Suppressor macrophage (primary cell): ENCODE measurements at places on chromosomes 1 and 21.

DNA sequence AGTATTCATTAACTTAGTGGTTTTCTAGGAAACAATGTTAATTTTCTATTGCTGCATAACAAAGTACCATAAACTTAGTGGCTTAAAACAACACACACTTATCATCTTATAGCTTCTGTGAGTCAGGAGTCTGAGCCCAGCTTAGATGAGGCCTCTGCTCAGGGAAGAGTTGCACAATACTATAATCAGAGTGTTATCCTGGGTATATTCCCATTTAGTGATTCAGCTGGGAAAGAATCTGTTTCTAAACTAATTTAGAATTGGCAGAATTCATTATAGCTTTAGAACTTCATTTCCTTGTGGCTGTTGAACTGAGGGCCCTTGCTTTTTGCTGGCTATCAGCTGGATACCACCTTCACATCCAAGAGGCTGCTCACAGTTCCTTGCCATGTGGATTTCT lies 515.5 kb downstream of the BRINP3 start:
- no peak for DNase-seq

DNA sequence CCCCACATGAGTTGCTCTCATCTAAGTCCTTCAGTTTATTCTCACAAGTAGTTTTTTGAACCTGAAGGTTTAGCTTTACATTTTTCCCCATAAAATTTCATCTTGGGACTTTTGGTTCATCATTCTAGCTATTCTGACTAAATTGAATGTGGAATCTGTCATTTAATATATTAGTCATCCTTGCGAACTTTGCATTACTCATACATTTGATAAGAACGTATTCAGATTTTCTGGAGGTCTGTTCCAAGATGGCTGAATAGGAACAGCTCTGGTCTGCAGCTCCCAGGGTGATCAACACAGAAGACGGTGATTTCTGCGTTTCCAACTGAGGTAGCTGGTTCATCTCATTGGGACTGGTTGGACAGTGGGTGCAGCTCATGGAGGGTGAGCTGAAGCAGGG lies 59.8 kb upstream of the CSF1 start:
- DNase-seq = no peak

GRCh38 chr21:29299046-29299915 lies 559 bp downstream of the BACH1 start:
- DNase-seq = peak; percentile 89

DNA sequence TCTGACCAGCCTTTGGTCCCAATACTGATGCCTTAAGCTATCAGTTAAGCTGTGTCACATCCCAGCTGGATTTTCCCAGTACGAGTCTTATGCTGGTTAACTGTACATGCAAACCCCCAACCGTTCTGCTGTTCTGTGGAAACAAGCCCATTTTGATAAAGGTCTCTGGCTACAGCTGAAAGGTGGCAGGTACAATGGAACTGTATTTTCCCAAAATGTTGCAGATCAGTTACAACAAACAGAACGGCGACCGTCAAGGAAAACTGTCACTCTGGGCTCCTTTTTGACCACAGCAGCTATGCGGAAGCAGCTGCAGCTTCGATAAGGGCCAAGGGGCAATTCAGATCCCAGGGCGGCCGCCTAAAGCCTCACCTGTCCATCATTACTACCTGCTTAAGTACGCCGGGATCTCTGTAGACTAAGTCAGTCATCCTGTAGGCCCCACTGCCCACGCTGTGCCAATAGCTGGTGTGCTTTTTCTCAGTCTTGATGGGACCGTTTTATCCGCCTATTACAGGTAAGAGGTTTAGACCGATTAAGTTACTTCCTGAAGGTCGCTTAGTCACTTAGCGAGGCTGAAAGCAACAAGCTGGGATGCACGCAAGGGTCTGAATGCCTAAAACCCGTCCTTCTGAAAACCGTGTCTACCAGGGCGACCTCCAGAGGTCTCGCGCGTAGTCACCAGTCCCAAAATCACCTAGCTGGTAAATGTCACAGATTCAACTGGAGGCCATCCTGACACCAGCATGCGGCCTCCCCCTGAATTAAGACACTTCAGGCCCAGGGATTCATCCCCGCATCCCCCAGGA lies 11.1 kb upstream of the RAB42 start:
- peak; percentile 39 for DNase-seq

GRCh38 chr1:10652626-10653025 lies 143.8 kb downstream of the CASZ1 start:
- no peak for DNase-seq
